Natural killer cell treated with Interleukin-12 subunit alpha and Interleukin-12 subunit beta and Interleukin-15 and Interleukin-18, amount 100 ng/mL, for 72 hours (primary cell): ENCODE measurements at places on chromosomes 2 and 18. TPM values are rescaled to one million over a fixed set of nuclear protein-coding genes. Genes with fewer than 3 reads are reported as not detected.
A peak's percentile ranks its signal among the peaks of the same experiment; 100 is the strongest.

DNA sequence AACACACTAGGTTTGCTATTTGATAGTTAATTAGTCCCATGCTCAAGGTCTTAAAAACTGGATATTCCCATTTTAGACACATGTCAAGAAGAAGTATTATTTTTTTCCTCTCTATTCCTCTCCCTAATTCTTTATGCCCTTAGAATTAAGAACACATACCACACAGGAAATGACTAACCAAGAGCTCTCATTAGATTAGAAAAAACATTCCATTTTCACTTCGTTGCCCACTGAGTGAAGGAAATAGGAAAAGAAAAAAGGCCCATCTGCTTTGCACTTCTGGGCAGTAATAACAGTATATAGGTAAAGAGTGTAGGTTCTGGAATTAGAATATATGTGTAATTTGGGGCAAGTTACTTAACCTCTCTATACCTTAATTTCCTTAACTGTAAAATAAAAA lies 26.9 kb downstream of the ACADL start:
- DNase-seq: no peak

DNA sequence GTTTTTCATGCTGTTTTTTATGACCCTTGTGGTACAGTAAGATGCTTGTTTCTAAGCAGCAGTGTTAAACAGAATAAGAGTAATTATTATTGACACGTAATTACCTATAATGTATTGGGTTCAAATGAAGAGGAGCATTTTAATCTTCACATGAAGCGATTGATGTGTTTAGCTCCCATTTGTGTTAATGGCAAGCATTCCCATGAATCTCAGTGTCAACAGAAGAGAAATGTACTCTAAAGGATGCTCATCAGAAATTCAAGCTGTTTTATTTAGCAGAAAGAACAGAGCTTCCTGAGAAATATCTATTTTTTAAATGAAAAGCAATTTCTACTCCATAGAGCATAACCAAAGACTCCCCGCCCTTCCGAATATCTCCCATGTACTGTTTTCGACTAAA lies 341.3 kb upstream of the LINC00305 start:
- DNase-seq: no peak

DNA sequence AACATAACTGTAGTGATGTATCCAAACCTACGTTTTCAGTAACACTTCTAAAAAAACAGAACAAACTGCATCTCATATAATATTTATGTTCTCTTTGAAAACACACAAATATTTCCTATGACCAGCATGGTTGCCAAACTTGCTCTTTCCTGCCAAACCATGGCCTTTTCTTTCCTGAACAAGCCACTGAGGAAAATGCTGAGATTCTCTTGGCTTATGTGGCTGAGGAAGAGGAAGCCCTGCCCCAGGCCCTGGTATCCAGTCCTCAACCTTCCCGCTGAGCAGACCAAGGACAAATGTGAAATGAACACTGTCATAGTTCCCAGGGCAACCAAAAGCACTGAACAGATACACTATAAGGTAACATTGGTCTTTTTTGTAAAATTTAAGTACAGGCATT lies 35.9 kb upstream of the NARS1 start:
- no peak for DNase-seq

GRCh38 chr2:336360-336759 lies 48.5 kb upstream of the ALKAL2 start:
- no peak for DNase-seq

ASAP2 gene
- not detected for total RNA-seq

NTSR2 gene
- total RNA-seq: not detected

- DNase-seq: no peak
Observed at GRCh38 chr2:170216981-170217380, 39.0 kb downstream of the MYO3B start.

GRCh38 chr2:83168377-83168776 lies 1290.7 kb downstream of the SUCLG1 start:
- no peak for DNase-seq

DNA sequence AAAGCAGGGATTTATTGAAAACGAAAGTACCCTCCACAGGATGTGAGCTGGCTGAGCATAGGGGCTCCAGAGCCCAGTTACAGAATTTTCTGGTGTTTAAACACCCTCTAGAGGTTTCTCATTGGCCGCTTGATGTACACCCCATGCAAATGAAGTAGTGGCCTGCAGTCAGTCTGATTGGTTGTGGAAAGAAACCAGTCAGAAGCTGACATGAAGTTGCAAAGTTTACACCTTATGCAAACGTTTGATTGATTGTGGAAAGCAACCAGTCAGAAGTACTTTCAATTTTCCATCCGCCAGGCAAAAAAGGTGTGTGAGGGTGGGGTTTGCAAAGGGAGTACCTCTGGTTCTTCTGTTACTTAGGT lies 62.3 kb downstream of the VWA3B start:
- DNase-seq: no peak

- no peak for DNase-seq
Observed at GRCh38 chr2:218927876-218928275, 31.6 kb upstream of the CDK5R2 start.

FECH gene
- 24.5 TPM for total RNA-seq

PARD6G gene
- not detected for total RNA-seq

STK25 gene
- 169 TPM for total RNA-seq

TRAPPC12 gene
- 155 TPM for total RNA-seq

DNA sequence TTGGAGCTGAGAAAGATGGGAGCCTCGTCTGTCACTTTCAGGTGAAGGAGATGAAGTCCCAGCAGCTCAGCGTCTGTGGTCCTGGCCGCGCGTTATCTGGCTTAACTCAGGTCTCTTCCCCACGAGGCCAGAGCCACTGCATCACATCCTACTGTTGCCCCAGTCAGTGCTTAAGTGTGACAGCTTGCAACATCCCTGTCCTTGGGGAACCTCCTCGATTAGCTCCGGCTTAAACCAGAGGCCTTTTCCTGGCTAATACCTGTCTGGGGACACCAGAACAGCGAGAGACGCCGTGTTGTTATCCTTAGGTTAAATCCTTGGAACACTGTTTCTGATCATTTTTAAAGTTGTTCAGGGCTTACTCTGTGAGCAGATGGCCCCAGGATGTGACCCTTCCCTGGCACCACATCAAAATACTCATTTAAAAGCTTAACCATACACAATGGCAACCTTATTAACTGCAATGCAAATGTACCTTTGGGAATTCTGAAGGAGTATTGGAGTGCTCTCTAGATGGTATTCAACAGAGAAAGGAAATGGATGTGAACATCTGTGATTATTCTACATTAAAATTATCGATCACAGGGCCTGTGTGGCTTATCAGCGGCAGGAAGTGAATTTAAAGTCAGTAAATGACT lies 61.2 kb upstream of the SPP2 start:
- no peak for DNase-seq

TCF23 gene
- not detected for total RNA-seq

DNA sequence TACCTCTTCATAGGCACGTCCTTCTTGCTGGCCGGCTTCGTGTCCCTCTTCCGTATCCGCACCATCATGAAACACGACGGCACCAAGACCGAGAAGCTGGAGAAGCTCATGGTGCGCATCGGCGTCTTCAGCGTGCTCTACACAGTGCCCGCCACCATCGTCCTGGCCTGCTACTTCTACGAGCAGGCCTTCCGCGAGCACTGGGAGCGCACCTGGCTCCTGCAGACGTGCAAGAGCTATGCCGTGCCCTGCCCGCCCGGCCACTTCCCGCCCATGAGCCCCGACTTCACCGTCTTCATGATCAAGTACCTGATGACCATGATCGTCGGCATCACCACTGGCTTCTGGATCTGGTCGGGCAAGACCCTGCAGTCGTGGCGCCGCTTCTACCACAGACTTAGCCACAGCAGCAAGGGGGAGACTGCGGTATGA lies 2.3 kb downstream of the FZD7 start:
- DNase-seq: no peak

DNA sequence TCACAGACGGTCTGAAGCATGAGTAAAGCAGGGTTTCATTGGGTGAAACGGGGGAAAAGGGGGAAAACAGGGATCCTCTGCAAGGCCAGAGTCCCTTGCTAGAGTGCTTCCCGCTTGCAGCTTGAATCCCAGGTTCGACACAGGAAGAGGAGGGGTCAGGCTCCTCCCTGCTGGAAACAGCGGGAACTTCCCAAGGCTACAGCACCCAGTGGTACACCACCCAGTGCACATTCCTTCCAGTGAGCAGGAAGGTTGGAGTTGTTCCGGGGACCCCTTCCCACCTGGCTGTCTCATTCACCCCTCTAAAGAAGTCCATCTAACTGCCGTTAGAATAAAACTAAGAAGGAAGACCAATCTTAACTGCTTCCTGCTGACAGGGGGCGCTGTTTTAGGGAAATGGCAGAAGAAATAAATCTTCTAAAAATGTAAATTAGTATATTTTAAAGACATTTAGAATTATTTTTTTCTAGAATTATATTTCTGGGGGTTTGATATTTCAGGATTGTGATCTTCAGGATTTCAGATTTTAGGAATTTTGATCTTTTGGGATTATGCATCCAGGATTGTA lies 230.9 kb downstream of the RBM43 start:
- no peak for DNase-seq

GRCh38 chr2:85799215-85799956 lies 45.6 kb downstream of the ATOH8 start:
- peak; percentile 31 for DNase-seq

TMEM237 gene
- total RNA-seq: 10.0 TPM

- no peak for DNase-seq
Observed at GRCh38 chr2:123609077-123609476, 416.0 kb upstream of the CNTNAP5 start.

MTIF2 gene
- total RNA-seq: 33.9 TPM

- no peak for DNase-seq
Observed at GRCh38 chr18:34224423-34225217, at the start of gene NOL4. Gene NOL4, minus strand, starts transcription at chr18:34224913. Its CDS starts 1,660 bp downstream, at chr18:34223253.

UGT1A4 gene
- total RNA-seq: not detected

- DNase-seq: no peak
Observed at GRCh38 chr18:45805551-45805950, 19.9 kb upstream of the SIGLEC15 start.

- DNase-seq: no peak
Observed at GRCh38 chr2:70890469-70891065, 45.1 kb upstream of the ATP6V1B1 start.

GRCh38 chr18:48921305-48922225 lies 29.2 kb downstream of the SMAD7 start:
- no peak for DNase-seq

- DNase-seq: no peak
Observed at GRCh38 chr2:127320067-127320466, 26.1 kb upstream of the ERCC3 start.
